ENCODE measurements at places on chromosomes 4 and X. TPM values are rescaled to one million over a fixed set of nuclear protein-coding genes. Genes with fewer than 3 reads are reported as not detected.

DNA sequence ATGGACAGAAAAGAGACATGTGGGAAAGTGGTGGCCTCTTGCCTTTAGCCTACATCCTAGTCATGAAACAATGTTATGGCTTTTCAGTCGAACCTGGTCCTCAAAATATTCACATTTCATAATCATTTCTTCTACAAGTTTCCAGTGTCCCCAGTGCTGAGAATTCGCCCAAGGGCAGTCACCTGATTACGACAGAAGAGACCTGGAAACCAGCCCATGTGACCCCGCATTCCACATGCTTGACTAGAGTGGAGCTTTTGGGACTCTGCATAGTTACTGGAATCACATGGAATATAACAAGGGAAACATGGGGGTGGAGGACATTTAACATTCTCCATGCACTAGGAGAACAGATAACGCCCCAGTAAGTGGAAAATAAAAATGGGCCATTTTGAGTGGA lies 100.1 kb downstream of the PPARGC1A start:
- H3K27ac ChIP-seq = peak overlapping the region; percentile 20
- H3K27me3 ChIP-seq = no peaks in the 10 kb centered on the region
- peaks cover 9% of the 10 kb centered on the region for H3K4me1 ChIP-seq
- no peak for DNase-seq
- H3K4me3 ChIP-seq = no peak overlapping the region

GRCh38 chr4:41575665-41576064 lies 37.7 kb downstream of the LIMCH1 start:
- no peak overlapping the region for H3K4me3 ChIP-seq
- no peak overlapping the region for H3K27ac ChIP-seq
- H3K27me3 ChIP-seq = no peaks in the 10 kb centered on the region
- no peak for DNase-seq

DNA sequence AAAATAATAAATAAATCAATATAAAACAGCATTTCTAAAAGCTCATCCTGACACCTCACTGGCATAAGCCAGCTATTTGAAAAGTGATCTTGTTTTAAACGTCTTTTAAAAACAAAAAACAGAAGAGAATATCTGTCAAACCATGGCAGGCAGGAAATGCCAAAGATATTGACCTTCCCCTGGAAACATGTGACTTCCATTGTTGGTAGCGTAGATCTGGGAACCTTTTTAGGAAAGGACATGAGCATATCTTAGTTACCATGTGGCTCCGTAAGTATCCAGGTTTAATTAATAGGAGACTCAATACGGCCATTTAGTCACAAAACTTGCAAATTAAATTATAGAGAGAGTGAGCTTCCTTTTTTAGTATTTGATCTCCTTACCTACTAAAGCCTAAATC lies 83.0 kb upstream of the KLHL4 start:
- H3K4me1 ChIP-seq = no peaks in the 10 kb centered on the region
- H3K4me3 ChIP-seq = no peak overlapping the region
- H3K36me3 ChIP-seq = no peaks in the 10 kb centered on the region
- DNase-seq = no peak
- H3K27ac ChIP-seq = no peak overlapping the region

DNA sequence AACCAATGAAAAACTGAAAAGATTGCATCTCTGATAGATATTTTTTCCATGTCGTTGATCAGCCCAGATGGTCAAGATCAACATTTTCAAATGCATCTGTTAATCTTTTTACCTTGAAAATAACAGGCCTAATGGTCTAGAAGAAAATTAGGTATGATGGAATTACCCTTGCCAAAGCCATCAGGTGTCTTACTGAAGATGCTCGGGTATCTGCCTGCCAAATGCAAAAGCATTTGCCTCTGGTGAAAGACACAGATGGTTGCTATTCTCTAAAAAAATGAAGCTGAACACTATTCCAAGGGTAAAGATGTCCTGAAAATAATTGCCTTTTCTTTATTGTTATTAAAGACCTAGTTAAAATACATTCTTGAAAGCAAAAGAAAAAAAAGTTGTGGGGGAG lies 126.0 kb downstream of the FNIP2 start:
- peaks cover 10% of the 10 kb centered on the region for H3K4me1 ChIP-seq
- no peak overlapping the region for H3K27ac ChIP-seq
- peaks cover 39% of the 10 kb centered on the region for H3K36me3 ChIP-seq
- H3K4me3 ChIP-seq = no peak overlapping the region
- DNase-seq = no peak
- no peaks in the 10 kb centered on the region for H3K27me3 ChIP-seq

- no peaks in the 10 kb centered on the region for H3K4me1 ChIP-seq
- no peak for DNase-seq
- H3K27ac ChIP-seq = no peak overlapping the region
- H3K4me3 ChIP-seq = no peak overlapping the region
- no peaks in the 10 kb centered on the region for H3K27me3 ChIP-seq
- no peaks in the 10 kb centered on the region for H3K36me3 ChIP-seq
Measured at GRCh38 chr4:39648213-39648612, 9.5 kb upstream of the SMIM14 start.

DNA sequence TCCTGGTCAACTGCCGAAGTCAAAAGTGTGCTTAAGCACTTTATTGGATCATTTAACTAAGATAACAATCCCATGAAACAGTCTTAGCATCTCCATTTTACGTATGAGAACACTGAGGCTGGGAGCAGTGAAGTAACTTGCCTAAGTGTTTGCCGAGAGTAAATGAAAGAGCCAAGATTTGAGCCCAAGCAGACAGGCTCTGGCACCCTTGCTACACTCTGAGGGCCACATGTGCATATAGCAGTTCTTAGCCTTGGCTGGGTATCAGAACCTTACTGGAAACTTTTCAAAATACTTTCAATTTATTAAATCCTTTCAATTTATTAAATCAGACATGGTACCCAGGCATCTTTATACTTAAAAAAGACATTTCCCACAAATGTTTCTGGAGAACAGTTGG lies 225.9 kb downstream of the NR3C2 start:
- H3K36me3 ChIP-seq = no peaks in the 10 kb centered on the region
- H3K27ac ChIP-seq = no peak overlapping the region
- H3K27me3 ChIP-seq = no peaks in the 10 kb centered on the region
- peaks cover 15% of the 10 kb centered on the region for H3K4me1 ChIP-seq

GRCh38 chrX:46234775-46235174 lies 310.4 kb downstream of the ZNF674 start:
- H3K27ac ChIP-seq = no peak overlapping the region
- DNase-seq = no peak
- no peaks in the 10 kb centered on the region for H3K4me1 ChIP-seq
- H3K4me3 ChIP-seq = no peak overlapping the region
- no peaks in the 10 kb centered on the region for H3K36me3 ChIP-seq

The STAG2 gene
- total RNA-seq = 71.4 TPM

The FABP2 gene
- total RNA-seq = not detected

GRCh38 chr4:108893468-108893867 lies 130.6 kb upstream of the ETNPPL start:
- no peak overlapping the region for H3K27ac ChIP-seq
- H3K27me3 ChIP-seq = no peaks in the 10 kb centered on the region
- no peaks in the 10 kb centered on the region for H3K36me3 ChIP-seq

- no peaks in the 10 kb centered on the region for H3K36me3 ChIP-seq
- H3K27ac ChIP-seq = no peak overlapping the region
- H3K4me3 ChIP-seq = no peak overlapping the region
- H3K4me1 ChIP-seq = no peaks in the 10 kb centered on the region
- DNase-seq = no peak
- H3K27me3 ChIP-seq = no peaks in the 10 kb centered on the region
Measured at GRCh38 chr4:76059750-76060149, 14.8 kb upstream of the ART3 start.

GRCh38 chr4:138632856-138633579 lies 382.6 kb upstream of the NOCT start:
- no peak overlapping the region for H3K4me3 ChIP-seq
- H3K4me1 ChIP-seq = no peaks in the 10 kb centered on the region
- no peaks in the 10 kb centered on the region for H3K27me3 ChIP-seq

- DNase-seq = no peak
- H3K4me1 ChIP-seq = no peaks in the 10 kb centered on the region
- H3K27me3 ChIP-seq = no peaks in the 10 kb centered on the region
- no peaks in the 10 kb centered on the region for H3K36me3 ChIP-seq
Measured at GRCh38 chr4:111268769-111269414, 646.0 kb upstream of the PITX2 start.

The GC gene
- not detected for total RNA-seq

DNA sequence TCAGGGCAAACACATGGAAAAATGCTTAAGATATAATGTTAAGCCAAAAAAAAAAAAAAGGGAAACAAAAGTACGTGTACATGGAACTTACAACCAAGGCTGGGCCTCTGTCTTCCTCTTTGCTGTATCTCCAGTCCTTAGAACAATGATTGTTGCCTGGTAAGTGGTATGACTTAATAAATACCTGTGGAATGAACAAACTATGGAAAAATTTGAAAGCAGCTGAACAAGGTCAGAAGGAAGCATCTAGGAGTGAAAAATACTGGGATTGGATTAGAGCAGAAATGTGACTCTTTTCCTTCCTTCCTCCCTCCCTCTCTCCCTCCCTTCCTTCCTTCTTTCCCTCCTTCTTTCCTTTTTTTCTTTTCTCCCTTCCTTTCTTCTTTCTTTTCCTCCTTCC lies 54.2 kb upstream of the SMIM10 start:
- H3K27ac ChIP-seq = no peak overlapping the region
- H3K4me3 ChIP-seq = no peak overlapping the region
- DNase-seq = no peak
- H3K4me1 ChIP-seq = no peaks in the 10 kb centered on the region

The THAP6 gene
- 23.5 TPM for total RNA-seq

GRCh38 chrX:1537031-1537715 lies at the start of gene P2RY8:
Gene P2RY8 (minus strand): TSS chrX:1537185. CDS start chrX:1466558, 70,627 bp downstream.
- peak within 1 kb of the TSS; percentile 72 for H3K27ac ChIP-seq
- peak; percentile 72 for DNase-seq
- H3K27me3 ChIP-seq = no peaks in the 10 kb centered on the region
- H3K36me3 ChIP-seq = no peaks in the 10 kb centered on the region

DNA sequence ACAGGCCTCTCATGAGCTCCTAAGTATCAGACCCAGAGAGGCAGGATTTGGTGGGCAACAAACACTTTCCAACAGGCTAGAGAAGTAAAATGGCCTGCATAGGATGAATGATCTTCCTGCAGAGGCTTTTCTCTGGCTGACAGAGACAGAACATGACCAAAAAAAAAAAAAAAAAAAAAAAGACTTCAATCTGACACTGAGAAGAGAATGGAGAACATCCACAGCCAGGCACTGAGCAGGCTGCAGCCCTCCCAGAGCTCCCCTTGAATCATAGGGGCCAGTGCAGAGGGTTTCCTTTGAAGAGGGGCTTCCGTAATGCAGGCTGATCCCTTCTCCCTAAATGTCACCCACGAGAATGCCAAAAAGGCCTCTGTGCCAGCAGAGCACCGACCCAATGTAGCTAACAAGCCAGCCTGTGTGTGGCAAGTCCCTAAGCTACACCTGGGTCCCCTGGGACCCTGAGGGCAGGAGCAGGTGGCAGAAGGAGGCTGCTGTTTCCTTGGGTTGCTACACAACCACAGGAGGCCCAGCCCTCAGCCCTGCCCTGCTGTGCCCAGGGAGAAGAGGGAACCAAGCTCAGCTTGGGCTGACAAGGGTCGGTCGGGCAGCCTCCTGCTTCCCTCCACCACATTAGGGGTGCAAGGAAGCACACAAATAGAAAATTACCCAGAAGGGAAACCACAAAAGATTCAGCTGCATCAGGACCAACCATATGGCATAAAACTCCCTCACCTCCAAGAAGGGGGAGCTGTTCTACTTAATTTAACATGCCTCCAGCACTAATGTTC lies 55.6 kb downstream of the MAP7D2 start:
- DNase-seq = no peak
- no peak overlapping the region for H3K27ac ChIP-seq
- no peaks in the 10 kb centered on the region for H3K27me3 ChIP-seq
- H3K36me3 ChIP-seq = no peaks in the 10 kb centered on the region
- no peak overlapping the region for H3K4me3 ChIP-seq
- H3K4me1 ChIP-seq = no peaks in the 10 kb centered on the region

DNA sequence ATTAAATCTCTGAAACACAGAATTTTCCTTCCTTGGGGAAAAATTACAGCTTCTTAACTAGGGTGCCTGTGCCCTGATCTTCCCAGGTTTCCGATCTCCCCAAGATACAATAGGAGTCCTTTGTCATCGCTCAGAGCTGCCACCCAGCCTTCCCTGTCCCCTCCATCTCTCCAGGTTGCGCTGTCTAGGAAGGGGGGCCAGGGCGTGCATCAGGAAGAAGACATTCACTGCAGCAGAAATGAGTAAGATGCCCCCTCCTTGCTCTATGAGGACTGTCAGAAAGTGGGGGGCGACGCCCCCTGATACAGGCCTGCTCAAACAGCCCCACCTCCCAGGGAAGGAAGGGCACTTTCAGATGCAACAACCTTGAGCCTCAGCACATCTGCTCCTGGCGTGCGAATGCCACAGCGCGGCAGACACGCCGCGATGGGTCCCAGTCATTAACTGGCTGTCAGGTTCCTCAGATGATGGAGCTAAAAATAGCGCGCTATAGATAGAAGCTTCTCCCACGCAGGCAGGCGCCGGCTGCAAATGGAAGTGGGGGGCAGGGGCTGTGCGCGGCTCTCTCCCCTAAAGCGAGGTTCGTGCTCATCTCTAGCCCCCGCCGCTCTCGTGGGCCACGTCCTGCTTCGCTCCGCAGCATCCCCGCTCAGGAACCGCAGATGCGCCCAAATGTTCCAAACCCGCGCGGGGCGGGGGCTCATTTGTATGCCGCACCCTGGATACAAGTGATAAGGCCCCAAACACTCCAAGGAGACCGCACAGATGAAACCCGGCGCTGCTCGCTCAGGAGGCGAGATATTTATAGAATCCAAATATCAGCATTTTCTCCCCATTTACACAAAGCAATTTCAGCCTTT lies 57.6 kb upstream of the LGI2 start:
- no peaks in the 10 kb centered on the region for H3K4me1 ChIP-seq
- peaks cover 20% of the 10 kb centered on the region for H3K27me3 ChIP-seq
- no peak overlapping the region for H3K27ac ChIP-seq
- DNase-seq = no peak
- peak overlapping the region; percentile 15 for H3K4me3 ChIP-seq

DNA sequence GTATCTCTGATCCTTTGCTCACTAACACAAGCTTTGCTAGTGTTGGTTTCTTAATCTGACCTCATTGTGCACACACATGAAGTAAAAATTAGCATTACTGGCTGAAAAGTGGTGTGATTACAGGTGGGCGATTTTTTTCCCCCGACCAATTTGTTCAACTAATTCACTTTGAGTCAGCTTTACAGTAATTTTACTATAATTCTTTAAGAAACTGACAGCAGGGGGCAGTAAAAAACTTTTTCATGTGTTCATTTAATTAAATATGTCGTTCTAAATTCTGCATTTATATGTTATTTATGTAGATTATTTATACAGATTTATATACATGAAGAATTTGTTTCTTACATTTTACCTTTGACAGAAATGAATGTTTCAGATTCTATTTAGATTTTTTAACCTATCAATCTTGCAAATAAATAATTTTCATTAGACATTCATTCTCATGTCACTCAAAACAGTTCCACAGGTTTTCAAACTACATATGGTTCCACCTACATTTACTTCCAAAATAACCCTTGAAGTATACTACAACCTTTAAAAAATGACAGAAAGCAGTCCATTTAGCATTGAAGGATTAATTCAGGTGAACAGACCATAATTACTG lies 17.5 kb downstream of the PALLD start:
- H3K4me1 ChIP-seq = peaks cover 2% of the 10 kb centered on the region
- no peaks in the 10 kb centered on the region for H3K36me3 ChIP-seq
- DNase-seq = no peak
- H3K4me3 ChIP-seq = no peak overlapping the region
- H3K27me3 ChIP-seq = no peaks in the 10 kb centered on the region
- no peak overlapping the region for H3K27ac ChIP-seq

The MGST2 gene
- total RNA-seq = 64.6 TPM

The MAGEA4 gene
- not detected for total RNA-seq
